Chondrocyte (in vitro differentiated cells): ENCODE measurements at places on chromosomes 16 and 17. TPM values are rescaled to one million over a fixed set of nuclear protein-coding genes. Genes with fewer than 3 reads are reported as not detected.
A peak's percentile ranks its signal among the peaks of the same experiment; 100 is the strongest.

DNA sequence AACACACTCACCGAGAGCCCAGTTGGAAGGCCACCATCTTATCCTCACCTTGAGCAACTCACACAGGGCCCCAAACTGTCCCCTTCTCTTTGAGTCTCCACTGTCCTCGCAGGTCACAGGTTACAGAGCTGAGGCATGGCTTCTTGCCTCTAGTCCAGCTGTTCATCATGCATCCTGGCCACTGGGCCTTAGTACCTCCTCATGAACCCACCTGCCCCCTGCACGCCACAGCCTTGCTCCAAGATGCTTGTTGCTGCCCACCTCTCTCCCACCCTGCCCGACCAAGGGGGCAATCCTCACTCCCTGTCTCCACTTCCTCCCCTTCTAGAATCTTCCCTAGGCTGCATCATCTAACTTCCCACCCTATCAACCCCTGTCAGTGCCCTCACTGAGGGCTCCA, 17.1 kb downstream of the CDH5 start:
- no peak for DNase-seq
- H3K4me1 ChIP-seq: peaks cover 21% of the 10 kb centered on the region
- H3K4me3 ChIP-seq: no peak overlapping the region
- H3K27me3 ChIP-seq: no peaks in the 10 kb centered on the region

DNA sequence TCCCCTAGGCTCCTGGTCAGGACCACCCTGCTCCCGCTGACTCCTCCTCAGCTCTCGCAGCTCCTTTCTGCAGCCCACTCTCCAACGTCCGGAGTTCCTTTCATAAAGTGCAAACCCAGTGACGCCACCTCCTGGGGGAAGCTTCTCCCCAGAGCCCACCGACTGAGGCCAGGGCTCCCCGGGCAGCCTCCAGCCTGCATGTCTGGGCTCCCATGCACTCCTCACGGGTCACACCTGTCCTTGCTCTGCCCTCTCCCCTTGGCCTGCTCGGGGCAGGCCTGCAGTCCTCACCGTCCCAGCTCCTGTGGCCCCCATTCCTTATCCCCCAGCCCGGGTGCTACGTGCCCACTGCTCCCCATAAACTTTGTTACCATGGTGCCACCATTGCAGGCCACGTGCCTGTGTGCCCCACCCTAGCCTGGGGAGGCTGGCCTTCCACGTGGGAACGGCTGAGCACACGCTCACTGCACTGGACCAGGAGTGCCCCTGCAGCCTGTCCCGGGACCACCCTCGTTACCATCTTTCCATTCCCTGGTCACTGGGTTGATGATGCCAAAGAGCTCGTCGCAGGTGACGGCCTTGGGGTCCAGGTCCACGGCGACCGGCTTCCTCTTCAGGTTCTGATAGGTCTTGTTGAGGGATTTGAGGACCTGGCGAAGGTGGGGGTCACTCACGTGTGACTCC, 84.9 kb downstream of the DNAH17 start:
- DNase-seq: no peak
- H3K36me3 ChIP-seq: no peaks in the 10 kb centered on the region

Gene CEP131
- 8.2 to 9.6 TPM (median 8.5 TPM) in 3 replicates for total RNA-seq

Gene MYH2
- not detected in 3 replicates for total RNA-seq

Gene CLEC16A
- 17.9 to 23.1 TPM (median 19.4 TPM) in 3 replicates for total RNA-seq

DNA sequence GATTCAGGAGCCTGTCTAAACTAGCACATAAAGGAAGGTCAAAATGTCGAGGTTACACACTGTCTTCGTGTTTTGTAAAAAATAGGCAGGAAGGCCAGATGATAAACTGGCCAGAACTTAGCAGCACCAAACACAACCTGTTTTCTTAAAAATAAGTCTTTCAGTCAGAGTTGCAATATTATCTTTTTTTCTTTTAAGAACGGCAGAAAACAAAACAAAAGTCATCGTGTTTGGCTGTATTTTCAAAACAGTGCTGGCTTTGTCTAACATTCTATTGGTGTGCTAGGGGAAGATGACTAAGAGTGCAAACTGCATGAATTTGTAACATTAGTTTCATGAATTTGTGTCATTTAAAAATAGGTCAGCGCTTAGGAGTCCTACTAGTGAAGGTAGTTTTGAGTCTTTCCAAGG, 5.3 kb downstream of the MAF start:
- DNase-seq: no peak
- H3K4me3 ChIP-seq: no peak overlapping the region
- H3K36me3 ChIP-seq: no peaks in the 10 kb centered on the region
- H3K4me1 ChIP-seq: peaks cover 32% of the 10 kb centered on the region
- H3K27me3 ChIP-seq: no peaks in the 10 kb centered on the region

DNA sequence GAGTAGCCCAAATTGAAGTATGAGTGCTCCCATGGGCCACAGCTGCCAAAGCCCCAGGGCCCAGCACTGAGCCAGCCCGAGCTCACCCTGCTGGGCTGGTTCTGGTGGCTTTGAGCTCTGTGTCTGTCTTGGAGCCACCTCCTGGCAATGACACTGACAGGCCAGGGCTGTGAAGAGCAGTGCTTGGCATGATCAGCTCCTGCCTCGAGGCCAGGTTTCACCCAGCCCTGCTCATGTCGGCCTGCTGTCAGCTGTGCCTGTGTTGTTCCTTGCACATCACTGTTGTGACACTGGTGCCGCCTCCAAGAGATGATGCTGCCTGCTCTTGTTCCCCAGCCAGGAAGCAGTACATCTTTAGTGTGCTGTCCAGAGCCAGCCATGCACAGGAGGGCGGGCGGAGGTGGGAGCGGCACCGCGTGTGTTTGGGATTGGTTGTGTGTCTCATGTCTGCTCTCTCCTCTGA, 26.0 kb downstream of the PLD6 start:
- DNase-seq: no peak
- H3K27ac ChIP-seq: peak overlapping the region; percentile 38
- no peak overlapping the region for H3K4me3 ChIP-seq
- peaks cover 49% of the 10 kb centered on the region for H3K36me3 ChIP-seq
- H3K4me1 ChIP-seq: peaks cover 25% of the 10 kb centered on the region

DNA sequence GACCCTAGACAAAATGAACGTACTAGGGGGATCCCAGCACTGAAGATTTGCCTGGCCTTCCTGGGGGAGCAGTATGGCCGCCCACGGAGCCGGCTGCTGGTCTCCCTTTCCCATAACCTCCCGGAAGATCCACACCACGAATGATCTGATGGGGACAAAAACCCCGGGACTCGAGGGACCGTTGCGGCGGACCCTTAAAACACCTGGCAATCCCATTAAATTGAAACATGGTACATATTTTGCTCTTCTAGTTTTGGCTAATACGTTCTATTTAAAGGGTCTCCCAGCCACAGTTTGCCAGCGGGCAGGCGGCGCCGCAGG, 45.2 kb upstream of the LCMT1 start:
- no peak for DNase-seq
- H3K36me3 ChIP-seq: no peaks in the 10 kb centered on the region
- H3K4me3 ChIP-seq: peak overlapping the region; percentile 87

DNA sequence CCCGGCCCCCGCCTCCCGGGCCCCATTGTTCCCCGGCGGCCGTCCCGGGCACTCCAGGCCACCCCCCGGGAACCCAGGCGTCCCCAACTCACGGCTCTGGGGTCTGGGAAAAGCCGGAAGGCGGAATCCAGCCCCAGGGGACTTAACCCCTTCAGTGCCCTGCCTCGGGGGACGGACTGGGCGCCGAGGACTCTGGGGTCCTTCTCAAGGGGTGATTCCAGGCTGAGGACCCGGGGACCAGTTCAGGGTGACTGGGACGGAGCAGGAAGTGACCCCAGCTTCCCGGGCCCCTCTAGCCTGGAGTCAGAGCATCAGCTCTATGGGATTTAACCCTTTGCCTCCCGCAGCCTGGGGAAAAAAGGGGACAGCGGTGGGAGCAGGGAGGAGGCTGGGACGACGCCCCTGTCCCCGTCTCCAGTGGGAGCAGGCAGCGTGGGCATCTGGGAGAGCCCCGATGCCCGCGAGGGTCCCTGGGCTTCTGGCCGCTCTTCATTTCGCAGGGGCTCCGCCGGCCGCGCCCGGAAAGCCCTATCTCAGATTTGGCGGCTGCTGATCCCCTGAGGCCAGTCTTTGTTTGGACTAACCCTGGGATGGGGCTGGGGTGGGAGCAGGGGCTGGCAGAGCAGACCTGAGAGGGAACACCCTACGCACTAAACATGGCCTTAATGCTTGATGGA, at the start of gene ZNF629:
Gene ZNF629 (minus strand): TSS at position 270 of the 677 bp plus-strand sequence. CDS start 2,723 bp downstream, outside the sequence.
- H3K4me3 ChIP-seq: peak within 1 kb of the TSS; percentile 86
- H3K27me3 ChIP-seq: no peaks in the 10 kb centered on the region
- peak within 1 kb of the TSS; percentile 89 for H3K27ac ChIP-seq
- H3K4me1 ChIP-seq: peaks cover 23% of the 10 kb centered on the region

- H3K27ac ChIP-seq: no peak overlapping the region
- H3K4me1 ChIP-seq: no peaks in the 10 kb centered on the region
- no peak overlapping the region for H3K4me3 ChIP-seq
- no peak for DNase-seq
These were observed 683.1 kb upstream of the SALL1 start for GRCh38 chr16:51834133-51834532.

- no peak overlapping the region for H3K4me3 ChIP-seq
- DNase-seq: no peak
- peaks cover 24% of the 10 kb centered on the region for H3K4me1 ChIP-seq
- no peaks in the 10 kb centered on the region for H3K27me3 ChIP-seq
- H3K36me3 ChIP-seq: no peaks in the 10 kb centered on the region
- peak overlapping the region; percentile 76 for H3K27ac ChIP-seq
These were observed 53.0 kb downstream of the GPRC5B start for GRCh38 chr16:19831678-19832077.

- H3K27ac ChIP-seq: no peak overlapping the region
- no peaks in the 10 kb centered on the region for H3K27me3 ChIP-seq
- no peak for DNase-seq
These were observed 15.1 kb downstream of the CEP20 start for GRCh38 chr16:15873301-15873700.

DNA sequence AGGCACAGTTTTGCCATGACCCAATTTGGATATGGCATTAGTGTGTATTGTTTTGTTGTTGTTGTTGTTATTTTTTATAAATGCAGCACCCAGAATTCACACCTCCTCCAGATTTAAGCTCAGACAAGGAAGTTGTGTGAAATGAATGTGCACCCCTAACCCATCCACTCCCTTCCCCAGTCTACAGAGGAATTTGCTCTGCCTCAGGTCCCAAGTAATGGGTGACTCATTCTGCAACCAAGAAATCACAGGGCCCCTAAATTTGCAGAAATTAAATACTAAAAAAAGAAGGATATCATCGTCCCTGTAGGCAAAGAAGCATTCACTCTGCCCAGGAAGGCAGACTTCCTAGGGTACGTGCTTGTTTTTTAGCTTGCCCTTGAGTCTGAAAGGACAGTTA, 62.3 kb downstream of the CLEC16A start:
- DNase-seq: no peak
- H3K27me3 ChIP-seq: no peaks in the 10 kb centered on the region
- peaks cover 18% of the 10 kb centered on the region for H3K4me1 ChIP-seq

DNA sequence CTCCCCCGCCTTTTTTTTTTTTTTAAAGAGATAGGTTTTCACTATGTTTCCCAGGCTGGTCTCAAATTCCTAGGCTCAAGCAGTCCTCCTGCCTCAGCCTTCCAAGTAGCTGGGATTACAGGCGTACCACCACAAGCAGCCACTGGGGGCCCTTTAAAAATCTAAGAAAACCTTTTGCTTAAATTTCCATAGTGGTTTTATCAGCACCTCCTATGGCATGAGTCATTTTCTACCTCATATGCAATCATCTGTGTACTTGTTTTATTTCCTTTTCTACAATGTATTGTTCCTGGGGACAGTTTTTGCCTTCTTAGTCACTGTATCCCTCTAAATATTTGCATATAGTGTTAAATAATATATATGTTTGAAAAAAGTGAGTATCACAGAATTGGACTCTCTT, 29.2 kb downstream of the GNA13 start:
- no peak overlapping the region for H3K4me3 ChIP-seq
- peaks cover 4% of the 10 kb centered on the region for H3K36me3 ChIP-seq
- H3K27ac ChIP-seq: no peak overlapping the region
- H3K4me1 ChIP-seq: peaks cover 49% of the 10 kb centered on the region

Gene CCL17
- total RNA-seq: not detected in 3 replicates

GRCh38 chr16:86134802-86135461, 236.0 kb downstream of the IRF8 start:
- H3K36me3 ChIP-seq: no peaks in the 10 kb centered on the region
- DNase-seq: no peak
- H3K4me3 ChIP-seq: no peak overlapping the region
- H3K4me1 ChIP-seq: no peaks in the 10 kb centered on the region

Gene NEUROD2
- not detected in 3 replicates for total RNA-seq

DNA sequence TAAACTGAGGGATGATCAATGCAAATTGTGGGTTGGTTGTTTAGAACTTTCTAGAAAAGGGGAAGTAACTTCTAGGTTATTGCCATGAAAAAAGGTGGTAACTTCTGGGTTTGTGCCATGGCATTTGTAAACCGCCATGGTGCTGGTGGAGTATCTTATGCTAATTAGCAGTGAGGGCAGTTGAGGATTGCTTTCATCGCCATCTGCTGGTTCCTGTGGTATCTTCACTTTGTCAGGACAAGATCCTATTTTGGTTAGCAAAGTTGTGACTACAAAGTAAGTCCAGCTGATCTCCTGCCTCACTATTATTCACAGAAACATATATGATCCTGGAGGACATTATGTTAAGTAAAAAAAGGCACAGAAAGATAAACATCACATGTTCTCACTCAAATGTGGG, 1332.3 kb downstream of the CDH11 start:
- H3K27ac ChIP-seq: no peak overlapping the region
- peaks cover 3% of the 10 kb centered on the region for H3K36me3 ChIP-seq
- no peaks in the 10 kb centered on the region for H3K4me1 ChIP-seq

Gene WNT9B
- not detected in 3 replicates for total RNA-seq

- DNase-seq: no peak
- peaks cover 2% of the 10 kb centered on the region for H3K36me3 ChIP-seq
- no peak overlapping the region for H3K4me3 ChIP-seq
- peaks cover 32% of the 10 kb centered on the region for H3K4me1 ChIP-seq
These were observed 28.7 kb upstream of the CRISPLD2 start for GRCh38 chr16:84791088-84791487.

DNA sequence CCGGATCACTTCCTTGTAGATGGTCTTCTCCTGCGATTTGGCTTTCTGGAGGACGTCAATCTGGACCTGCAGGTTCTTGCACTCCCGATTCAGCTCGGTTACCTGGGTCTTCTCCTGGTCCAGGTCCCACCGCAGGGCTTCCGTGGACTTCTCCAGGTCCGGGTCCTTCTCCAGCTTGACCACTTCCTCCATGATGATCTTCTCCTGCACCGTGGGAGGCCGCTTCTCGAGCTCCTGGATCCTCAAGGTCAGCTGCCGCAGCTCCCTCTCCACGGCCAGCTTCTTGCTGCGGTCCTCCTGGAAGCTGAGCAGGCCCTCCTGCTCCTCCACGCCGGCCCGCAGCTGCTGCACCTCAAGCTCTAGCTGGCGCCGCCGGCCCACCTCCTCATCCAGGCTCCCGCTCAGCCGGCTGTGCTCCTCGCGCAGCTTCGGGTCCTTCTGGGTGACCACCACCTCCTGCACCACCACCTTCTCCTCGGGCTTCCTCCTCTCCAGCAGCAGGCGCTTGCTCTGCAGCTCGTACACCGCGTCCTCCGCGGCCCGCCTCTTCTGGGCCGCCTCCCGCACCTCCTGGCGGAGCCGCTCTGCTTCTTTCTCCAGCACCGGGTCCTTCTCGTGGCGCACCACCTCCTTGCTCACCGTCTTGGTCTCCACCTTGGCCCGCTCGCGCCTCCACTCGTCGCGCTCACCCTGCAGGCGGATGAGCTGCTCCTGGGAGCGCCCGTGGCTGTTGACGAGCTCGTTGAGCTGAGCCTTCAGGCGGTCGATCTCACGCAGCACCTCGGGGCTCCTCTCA, 8.2 kb downstream of the CDK3 start:
- H3K27me3 ChIP-seq: peaks cover 1% of the 10 kb centered on the region
- H3K4me3 ChIP-seq: no peak overlapping the region
- DNase-seq: no peak
- peaks cover 3% of the 10 kb centered on the region for H3K36me3 ChIP-seq
- no peak overlapping the region for H3K27ac ChIP-seq
